ENCODE measurements at places on chromosomes 7 and 10.
A peak's percentile ranks its signal among the peaks of the same experiment; 100 is the strongest.

DNA sequence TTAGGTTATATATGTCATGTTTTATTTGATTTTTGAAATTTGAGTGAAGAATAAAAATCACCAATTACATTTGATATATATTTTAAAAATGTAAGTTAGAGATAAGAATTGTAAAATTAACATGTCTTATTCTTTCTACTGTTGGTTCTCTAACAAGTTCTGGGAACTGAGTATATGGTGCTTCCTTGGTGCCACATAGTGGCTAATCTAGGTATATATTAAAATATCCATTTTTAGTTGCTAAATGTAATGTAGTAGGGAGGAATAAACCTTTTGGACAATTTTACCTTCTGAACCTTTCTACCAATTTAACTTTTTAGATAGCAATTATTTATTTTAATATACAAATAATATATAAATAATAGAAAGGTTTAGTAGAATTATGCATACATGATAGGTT is 17.5 kb downstream of the CFAP69 start:
- DNase-seq: no peak

DNA sequence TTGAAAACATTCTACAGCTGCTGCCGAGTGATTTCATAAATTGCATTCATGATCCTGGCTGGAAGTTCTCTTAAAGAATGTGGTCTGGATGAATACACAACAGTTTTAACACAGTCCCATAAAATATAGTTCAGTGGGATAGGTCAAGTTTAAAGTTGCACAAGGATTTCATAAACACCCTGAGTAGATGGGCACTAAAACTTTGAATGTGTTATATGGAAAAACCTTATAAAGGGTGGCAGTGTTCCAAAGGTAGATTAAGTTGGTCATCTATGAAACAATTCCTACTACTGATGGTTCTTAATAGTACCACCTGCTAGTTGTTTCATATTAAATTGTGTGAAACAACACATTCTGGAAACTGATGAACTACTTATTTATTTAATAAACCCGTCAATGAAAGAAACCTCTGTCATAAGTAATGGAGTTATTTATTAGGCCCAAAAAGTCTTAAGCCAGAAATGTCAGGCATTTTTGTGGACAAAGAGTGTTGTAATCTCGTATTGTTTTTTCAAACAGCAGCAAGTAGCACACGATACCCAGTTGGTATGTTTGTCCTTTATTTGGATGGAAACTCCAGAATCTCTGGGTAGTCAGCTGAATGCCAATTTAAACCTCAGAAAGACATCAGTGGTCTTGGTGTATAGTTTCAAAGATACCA is 14.3 kb upstream of the RPA3 start:
- DNase-seq: no peak

- peak; percentile 53 for DNase-seq
Measured at GRCh38 chr7:37208528-37208927, 240.1 kb downstream of the ELMO1 start.

DNA sequence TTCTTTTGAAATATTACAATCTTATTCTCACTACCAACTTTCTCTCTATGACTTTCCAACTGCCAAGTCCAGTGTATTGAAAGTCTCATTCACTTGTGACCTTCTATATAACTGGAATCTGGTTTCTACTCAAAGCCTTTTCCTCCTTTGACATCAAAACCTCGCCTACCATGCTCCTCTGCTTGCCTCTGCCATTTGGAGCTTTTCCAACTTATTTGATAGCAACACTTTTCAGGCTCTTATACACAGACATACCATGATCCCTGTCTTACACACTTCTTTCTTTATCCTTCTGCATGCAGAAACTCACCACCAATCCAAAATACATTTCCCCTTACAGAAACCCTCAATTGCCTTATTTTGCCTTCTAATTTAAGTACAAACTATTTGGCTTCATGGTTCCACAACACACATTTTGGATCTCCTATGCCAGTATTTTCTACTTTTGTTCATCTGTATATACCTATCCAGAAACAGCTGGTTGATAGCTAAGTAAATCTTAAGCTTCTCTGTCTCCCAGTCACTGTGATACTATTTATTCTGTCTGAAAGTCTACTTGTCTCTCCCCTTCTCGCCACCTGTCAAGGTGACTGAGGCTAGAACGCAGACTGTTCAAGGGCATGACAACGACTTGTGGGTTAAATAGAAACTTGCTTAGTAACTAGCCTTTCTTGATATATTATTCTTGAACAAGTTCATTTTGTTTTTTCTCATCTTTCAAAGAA is 22.4 kb downstream of the GNG11 start:
- DNase-seq: no peak

DNA sequence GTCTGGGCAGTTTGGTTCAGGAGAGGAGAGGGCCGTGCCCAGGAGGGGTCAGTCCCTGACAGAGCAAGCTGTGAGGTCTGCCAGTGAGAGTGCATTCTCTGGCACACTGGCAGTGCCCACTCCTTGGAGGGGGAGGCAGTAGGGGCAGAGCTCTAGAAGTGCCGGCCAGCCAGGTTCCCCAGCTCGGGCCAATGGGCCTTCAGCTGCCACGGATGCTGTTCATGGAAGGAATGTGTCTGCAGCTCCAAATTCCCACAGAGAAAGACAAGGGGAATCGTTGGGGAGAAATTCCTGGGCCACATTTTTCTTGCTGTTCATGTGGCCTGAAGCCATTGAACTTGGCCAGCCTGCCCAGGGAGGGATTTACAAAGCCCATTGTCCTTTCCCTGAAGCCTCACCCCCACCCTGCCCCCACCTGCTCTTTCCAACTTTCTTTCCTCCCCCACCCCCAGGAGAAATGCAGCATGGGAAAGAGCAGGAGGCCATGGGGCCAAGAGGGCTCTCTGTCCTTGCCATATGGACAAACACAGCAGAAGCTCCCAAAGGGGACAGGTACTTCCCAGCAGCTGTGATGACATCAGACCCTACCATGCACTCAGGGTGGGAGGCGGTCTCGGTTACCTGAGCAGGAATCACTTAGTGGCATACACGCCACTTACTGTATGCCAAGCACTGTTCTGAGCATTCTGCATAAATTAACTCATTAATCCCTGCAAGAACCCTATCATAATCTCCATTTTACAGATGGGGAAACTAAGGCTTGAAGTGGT is 70.7 kb downstream of the ARHGAP22 start:
- DNase-seq: no peak

DNA sequence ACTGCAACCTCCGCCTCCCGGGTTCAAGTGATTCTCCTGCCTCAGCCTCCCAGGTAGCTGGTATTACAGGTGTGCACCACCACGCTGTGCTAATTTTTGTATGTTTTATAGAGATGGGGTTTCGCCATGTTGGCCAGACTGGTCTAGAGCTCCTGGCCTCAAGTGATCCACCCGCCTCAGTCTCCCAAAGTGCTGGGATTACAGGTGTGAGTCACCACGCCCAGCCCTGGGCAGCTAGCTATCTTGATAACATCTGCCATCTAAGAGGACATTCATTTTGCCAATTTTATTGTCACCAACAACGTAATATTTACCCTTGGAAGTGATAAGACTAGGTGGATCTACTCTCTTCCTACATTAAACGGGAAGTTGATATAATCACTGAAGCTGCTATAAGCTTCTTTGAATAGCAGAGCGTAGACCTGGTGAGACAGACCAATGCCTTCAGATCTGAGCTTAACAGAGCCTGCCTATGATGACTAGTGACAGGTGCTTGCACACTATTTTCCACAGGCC is 39.7 kb upstream of the SLC35B4 start:
- DNase-seq: no peak

- no peak for DNase-seq
Measured at GRCh38 chr10:505419-505818, 184.0 kb downstream of the DIP2C start.

GRCh38 chr10:32357056-32357735 is 10.2 kb upstream of the EPC1 start:
- DNase-seq: peak; percentile 69

DNA sequence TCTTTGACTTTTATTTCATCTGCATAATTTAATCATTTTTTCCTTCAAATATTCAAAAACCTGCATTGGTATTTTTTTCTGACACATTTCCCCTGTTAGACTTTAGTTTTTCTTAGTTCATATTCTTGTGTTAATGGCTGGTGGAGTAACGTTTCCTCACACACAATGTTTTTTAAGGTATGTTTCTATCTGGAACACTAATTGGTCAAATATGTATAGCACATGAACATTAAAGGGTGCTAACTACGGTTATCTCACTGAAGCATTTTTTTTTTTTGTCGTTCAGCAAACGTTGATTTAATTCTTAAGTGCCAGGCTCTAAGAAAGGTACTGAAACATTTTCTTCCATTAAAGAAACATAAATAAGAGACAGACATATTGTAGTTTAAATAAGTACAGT is 87.7 kb downstream of the PTPRZ1 start:
- DNase-seq: no peak

DNA sequence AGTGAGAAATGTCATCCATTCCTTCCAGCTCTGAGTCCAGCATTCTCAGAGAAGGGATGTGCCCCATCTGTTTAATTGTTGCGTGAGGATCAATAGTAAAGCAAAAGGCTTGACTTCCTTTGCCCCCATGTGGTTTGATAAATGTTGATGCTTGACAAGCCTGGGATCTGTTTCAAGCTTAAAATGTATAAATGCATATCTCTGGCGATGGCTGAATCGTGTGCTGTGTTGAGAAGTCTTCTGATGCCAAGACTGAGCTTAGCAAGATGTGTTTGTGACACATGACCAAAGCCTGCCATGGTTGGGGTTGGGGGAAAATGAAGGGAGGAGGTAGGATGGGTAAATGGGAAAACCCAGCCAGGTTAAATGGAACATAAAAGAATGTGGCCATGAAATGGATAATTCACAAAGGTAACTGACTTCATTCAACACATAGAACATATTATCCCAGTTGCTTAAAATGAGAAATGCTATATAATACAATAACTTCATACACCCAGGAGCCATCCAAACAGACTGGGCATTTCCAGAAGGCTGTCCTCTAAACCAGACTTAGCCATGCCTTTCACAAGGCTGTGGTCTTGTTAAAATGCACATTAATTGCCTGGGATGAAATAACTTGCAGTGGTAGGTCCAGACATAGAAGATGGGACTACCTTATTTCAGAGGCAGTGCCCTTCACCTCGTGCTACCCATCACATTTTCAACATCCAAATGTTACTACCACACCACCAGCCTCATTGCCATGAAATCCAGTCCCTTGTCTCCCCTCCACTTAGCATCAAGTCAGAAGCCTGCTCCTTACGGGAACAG is 147.3 kb upstream of the PDE1C start:
- no peak for DNase-seq

DNA sequence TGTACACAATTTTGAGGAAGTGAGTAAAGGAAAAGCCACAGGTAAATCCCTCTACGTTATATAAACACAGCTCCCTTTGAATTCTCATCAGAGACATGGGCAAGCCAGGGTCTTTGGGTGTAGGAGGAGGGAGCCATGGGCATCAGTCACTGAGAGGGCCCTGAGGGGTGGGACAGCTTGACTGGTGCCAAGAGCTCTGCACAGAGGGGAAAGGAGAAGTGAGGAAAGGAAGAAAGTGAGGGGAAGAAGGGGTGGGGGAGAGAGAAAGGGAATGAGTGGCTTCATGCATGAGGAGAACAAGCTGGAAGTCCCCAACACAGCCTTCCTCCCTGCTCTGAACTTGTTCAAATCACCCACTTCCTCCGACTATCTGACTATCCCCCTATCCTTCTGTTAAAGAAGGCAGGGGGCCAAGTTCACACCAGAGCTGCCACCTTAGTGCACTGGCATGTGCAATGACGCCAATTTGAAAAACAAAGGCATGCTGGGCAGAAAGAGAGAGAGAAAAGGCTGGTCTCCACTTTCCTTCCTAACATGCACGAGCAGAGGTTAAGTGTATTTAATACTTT is 16.4 kb upstream of the RNF148 start:
- no peak for DNase-seq

GRCh38 chr7:105229641-105230040 is 159.1 kb downstream of the SRPK2 start:
- no peak for DNase-seq

GRCh38 chr7:8160779-8161345 is 101.1 kb downstream of the ICA1 start:
- DNase-seq: no peak

DNA sequence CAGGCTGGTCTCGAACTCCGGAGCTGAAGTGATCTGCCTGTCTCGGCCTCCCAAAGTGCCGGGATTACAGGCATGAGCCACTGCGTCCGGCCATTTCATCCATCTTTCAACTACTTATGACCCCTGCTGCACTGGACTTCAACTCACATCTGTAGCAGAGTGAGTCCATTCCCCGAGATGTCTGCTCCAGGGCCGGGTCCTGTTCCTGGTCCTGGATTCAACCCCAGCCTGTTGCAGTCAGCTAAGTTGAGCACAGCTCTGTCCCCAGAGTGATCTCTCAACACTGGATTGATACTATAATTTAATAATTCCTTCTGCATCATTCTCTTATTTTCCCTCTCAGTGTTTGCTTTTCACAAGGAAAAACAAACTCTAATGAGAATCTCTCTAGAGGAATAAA is 25.8 kb downstream of the PRTFDC1 start:
- no peak for DNase-seq

DNA sequence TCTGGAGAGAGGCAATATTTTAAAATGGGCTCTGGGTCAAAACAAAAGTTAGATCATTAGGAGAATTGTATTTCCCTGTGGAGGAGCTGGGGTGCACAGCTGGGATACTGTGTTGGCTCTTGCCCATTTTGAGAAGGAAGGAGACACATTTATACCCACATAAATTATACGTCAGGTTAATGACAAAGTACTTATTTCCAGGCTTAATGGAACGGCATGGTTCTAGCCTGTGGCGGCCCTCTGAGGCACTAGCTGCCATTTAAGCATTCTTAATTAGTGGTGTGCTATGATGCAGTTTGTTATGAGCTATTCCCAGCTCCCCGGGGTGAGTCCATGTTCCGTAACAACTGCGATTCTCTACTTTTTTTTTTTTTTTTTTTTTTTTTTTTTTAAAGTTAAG is 193.5 kb downstream of the SEC23IP start:
- DNase-seq: no peak

DNA sequence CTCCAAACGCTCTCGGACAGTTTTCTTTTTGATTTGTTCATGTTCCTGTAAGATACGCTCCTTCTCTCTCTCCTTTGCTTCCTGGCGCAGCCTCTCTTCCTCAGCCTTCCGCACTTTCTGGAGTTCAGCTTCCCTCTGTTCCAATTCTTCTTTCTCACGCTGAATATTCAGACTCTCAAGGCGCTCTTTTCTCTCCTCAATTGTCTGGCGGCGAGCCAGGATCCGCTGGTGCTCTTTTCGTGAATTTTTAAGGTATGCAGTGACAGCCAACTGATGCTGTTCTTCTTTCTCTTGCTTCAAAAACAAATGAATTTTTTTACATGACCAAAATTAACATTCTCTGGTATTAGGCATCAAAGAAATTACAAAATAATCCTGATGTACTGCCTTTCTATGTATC is 22.6 kb downstream of the EIF3A start:
- no peak for DNase-seq

Data from CD4-positive, alpha-beta T cell (primary cell).